Activated T-cell treated with anti-CD3 and anti-CD28 coated beads, Interleukin-2, amount 50 U/mL, for 24 hours (primary cell): ENCODE measurements at places on chromosomes 4 and X.
A peak's percentile ranks its signal among the peaks of the same experiment; 100 is the strongest.

DNA sequence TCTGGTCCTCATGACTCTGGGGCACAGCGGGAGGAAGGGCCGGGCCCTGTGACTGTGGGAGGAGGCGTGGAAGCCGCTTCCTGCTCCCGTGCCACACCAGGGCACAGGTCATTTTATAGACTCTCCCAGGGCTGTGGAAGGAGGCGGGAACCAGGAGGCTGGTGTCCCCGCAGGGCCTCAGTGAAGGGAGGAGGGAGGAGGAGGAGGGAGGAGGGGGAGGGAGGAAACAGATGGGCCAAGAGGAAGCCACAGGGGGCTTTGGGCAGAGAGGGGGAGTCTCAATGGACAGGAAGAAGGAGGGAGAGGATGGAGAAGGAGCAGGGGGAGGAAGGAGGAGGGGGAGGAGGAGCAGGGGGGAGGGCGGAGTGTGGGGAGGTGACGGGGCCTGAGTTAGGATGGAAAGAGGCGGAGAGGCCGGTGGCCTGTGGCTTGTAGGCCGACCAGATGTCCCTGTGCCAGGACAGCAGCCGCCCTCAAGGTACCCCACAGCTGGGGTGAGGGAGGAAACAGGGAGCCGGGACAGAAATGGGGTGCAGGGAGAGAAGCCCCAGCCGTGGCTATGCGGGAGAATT, 6.2 kb upstream of the PLCXD1 start:
- DNase-seq: no peak

DNA sequence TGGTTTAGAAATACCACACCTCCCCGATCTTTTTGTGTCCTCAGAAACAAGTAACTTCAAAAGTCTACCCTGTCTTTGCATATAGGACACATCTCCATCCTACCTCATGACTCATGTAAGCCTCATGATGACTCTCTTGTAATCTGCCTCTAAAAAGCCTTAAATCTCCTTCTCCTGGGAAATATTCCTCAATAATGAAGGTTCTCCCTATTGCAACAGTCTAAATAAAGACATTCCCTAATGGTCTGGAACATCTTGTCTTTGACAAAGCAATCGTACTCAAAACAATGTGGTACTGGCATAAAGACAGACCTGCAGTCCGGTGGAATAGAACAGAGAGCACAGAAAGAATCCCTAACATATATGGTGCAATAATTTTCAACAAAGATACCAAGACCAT, 257.7 kb downstream of the OPHN1 start:
- no peak for DNase-seq

GRCh38 chr4:86006057-86006456, 353.8 kb downstream of the MAPK10 start:
- no peak for DNase-seq

DNA sequence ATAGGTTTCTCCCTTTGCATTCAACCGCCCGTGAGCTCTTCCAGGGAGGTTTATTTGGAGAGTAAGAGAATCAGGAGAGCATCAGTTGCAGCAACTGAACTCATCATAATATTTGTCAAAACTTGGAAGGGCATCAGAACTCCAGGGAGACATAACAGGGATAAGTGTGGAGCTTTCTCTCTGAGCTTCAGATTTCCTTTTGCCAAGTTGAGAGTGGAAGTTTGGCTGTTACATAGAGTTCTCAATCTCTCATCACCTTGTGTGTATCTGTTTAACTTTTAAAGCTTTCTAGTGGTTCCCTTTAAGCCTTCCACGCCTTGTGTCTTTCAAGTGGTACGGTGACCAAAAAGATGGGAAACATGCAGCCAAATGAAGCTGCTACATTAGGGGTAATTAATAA, 18.8 kb downstream of the BMP3 start:
- DNase-seq: no peak

GRCh38 chr4:6093671-6094070, 75.4 kb upstream of the C4orf50 start:
- DNase-seq: no peak

DNA sequence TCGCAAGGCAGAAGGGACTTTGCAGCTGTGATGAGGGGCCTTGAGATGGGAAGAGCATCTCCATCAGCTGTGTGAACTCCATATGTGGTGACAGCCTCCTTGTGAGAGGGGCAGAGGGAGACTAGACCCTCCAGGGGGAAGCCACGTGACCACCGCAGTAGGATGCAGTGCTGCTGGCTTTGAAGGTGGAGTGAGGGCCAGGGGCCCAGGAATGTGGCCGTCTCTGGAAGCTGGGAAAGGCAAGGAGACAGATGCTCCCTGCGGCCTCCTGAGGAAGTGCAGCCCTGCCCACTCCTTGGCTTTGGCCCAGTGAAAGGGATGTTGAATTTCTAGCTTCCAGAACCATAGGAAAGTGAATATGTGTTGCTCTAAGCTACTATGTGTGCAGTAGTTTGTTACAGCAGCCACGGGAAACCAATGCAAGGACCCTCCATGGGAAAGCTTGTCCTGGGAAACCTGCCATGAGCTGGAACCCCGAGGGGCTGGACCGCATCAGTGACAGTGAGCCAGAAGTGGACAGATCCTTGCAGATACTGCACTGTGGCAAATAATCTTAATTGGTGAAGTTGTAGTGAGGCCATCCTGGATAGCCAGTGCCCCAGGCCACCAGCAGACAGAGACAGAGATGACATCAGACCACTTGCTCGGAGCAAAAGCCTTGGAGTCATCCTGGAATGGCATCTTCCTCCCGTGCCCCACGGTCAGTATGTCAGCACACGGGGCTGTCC, 35.4 kb upstream of the SORCS2 start:
- DNase-seq: peak; percentile 20

GRCh38 chrX:7244405-7244804, 96.5 kb upstream of the PUDP start:
- no peak for DNase-seq

- DNase-seq: no peak
Measured at GRCh38 chr4:139978692-139979091, 175.3 kb downstream of the MAML3 start.

DNA sequence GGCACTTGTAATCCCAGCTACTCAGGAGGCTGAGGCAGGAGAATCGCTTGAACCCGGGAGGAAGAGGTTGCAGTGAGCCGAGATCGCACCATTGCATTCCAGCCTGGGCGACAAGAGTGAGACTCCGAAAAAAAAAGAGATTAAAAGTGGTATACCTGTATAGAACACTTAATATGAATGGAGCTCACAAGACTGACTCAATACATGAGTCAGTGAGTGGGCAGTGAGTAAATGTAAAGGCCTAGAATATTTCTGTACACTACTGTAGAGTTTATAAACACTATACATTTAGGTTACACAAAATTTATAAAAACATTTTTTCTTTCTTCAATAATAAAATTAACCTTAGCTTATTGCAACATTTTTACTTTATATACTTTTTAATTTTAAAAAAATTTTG, 93.8 kb downstream of the CENPC start:
- DNase-seq: no peak

- no peak for DNase-seq
Measured at GRCh38 chr4:110518889-110519490, 43.0 kb downstream of the ENPEP start.

- DNase-seq: no peak
Measured at GRCh38 chr4:38242822-38243387, 282.7 kb downstream of the PTTG2 start.

DNA sequence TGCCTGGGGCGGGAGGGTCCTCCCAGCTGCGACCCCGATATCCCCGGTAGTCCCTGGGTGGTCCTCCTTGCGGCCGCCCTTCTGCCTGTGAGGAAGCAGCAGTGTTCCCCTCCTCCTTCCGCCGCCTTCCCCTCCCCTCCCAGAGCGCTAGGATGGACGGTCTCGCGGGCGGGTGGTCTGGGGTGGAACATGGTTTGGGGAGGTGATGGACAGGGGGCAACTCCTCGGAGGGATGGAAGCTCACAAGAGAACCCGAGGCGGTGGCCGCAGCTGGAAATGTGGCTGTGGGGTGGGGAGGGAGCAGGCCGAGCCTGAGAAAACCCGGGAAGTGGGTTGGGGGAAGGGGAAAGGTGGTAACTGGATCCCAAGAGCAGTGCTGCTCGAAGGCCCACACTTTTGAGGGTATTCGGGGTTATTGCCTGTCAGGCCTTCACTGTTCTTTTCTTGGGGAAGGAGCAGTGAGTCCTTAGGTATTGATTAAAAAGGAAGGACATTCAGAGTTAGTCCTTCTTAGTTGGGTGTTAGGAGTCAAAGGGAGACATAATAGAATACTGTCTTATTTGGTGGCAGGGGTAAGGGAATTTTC, 581 bp downstream of the UBE2K start:
- no peak for DNase-seq

- no peak for DNase-seq
Measured at GRCh38 chr4:55051532-55051931, 73.9 kb downstream of the KDR start.

- no peak for DNase-seq
Measured at GRCh38 chr4:6293097-6293445, 23.4 kb downstream of the WFS1 start.

- no peak for DNase-seq
Measured at GRCh38 chr4:86769794-86770193, 79.4 kb downstream of the SLC10A6 start.

DNA sequence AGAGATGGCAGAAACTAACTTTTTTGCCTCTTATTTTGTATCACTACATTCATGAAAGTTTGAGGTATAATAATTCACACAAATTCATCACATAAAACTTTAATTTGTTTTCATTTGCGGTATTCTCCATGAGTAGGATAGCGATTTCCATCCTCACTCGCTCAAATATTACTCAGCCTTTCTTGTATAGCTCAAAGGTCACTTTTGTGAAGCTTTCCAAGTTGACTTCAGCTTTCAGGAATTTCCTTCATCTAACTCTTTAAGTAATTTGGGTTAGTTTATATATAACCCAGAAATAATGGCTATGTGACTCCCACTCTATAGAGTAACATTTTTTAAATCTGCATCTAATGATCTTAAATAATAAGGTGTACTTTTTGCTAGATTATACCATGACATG, 314.4 kb downstream of the IL1RAPL1 start:
- DNase-seq: no peak

DNA sequence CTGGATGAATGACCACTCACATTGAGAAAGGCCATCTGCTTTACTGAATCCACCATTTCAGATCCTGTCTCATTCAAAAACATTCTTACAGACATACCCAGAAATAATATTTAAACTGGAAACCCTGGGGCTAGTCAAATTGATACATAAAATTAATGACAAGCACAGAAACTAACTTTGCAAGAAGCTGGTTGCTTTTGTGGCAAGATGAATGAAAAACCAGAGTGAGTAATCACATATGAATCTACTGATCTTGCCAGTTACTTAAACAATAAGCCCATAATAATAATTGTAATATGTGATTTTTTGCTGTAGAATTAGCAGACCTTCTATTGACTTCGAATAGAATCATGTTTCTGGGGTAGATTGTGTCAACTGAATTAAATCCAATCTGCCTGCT, 235.1 kb downstream of the PPARGC1A start:
- DNase-seq: no peak

DNA sequence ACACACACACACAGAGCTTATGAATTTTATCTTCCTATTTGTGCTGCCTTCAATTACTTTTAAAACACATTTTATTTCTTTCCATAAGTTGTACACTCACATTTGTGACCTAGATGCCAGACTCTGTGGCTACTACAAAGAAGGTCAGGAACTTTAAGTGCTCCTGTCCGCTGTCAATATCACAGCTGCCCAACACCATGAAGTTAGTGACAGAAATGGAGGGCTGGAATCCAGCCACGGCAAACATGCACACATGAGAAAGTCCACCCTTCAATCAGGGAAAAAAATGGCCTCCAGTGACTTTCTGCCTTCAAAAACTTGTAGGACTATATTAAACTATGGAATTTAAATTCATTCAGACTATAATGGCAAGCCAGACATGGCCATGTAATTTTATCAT, 334.4 kb upstream of the FSTL5 start:
- no peak for DNase-seq

- DNase-seq: peak; percentile 49
Measured at GRCh38 chrX:14039344-14039743, 9.7 kb upstream of the GEMIN8 start.

- no peak for DNase-seq
Measured at GRCh38 chr4:141909541-141909940, 273.2 kb downstream of the IL15 start.

GRCh38 chrX:134528960-134529359, 69.0 kb downstream of the HPRT1 start:
- DNase-seq: no peak

GRCh38 chr4:185190306-185190856, 13.4 kb downstream of the CFAP97 start:
- DNase-seq: no peak

DNA sequence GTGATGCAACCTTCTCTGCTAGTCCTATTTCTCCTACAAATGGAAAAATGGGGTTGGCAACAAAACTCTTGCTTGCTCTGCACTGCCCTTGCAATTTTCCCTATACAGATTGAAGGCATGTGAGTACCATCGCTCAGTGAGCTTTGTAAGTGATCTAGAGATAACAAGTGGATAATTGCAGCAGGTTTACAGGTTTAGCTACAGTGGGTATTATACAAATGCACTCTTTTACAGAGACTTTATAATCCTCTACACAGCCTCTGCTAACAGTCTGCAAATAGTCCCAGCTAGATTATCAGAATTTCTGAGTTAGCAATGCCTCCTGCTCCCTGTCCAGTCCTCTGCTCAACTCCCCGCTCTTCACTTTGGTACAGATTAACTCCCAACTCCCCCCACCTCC, 11.1 kb downstream of the LEF1 start:
- DNase-seq: no peak

- no peak for DNase-seq
Measured at GRCh38 chr4:158993891-158994290, 109.0 kb upstream of the RAPGEF2 start.

- peak; percentile 34 for DNase-seq
Measured at GRCh38 chr4:1402516-1403091, 3.6 kb downstream of the NKX1-1 start.

DNA sequence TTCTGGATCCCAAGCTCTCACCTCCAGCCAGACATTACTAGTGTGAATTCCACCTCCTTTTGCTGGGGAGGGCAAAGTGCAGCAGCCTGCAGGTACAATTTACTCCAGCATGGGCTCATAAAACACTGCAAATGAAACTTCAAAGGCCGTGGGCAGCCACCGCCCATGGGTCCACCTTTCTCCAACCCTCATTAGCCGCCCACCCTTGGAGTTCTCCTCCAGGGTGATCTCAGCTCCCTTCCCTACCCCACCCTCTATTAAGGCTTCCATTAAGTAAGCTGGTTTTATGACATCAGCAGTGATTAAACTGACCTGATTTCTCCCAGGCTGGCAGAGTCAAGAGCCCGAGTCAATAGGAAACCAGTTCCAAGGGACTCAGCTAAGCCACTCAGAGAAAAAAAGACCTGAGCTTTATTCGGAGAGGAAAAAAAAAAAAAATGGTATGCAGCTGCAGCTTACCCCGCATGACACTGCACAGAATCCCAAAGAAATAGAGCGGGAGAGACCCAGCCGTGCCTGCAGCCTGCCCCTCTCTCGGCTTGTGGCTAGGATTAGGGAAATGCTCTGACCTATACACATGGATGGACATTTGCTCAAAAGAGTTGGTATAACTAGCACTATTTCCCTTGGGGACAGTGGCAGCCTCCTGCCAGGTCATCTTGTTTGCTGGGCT, 319.6 kb downstream of the PTTG2 start:
- no peak for DNase-seq

DNA sequence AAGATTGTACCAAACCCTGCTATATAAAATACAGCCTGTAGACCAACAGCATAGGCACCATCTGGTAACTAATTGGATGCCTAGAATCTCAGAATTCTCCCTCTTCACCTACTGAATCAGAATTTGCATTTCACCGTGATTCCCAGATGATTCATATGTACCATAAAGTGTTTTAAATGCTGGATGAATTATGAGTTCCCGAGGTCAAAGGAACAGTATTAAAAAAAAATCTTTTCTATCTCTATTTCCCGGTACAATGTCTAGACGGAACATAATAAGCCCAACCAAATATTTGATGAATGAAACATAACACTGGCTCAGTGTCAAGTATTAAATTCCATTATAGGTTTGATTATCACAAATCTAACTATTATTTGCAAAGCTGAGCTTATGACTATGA, 280.0 kb downstream of the ANKRD50 start:
- no peak for DNase-seq
